ENCODE measurements at places on chromosomes 12 and 14.

- DNase-seq: no peak
Measured at GRCh38 chr12:8065991-8066594, at the start of gene C3AR1. Gene C3AR1, minus strand, starts transcription at chr12:8066359. Its CDS starts 6,174 bp downstream, at chr12:8060185.

- no peak for DNase-seq
Measured at GRCh38 chr14:72901361-72901760, 7.5 kb upstream of the DPF3 start.

DNA sequence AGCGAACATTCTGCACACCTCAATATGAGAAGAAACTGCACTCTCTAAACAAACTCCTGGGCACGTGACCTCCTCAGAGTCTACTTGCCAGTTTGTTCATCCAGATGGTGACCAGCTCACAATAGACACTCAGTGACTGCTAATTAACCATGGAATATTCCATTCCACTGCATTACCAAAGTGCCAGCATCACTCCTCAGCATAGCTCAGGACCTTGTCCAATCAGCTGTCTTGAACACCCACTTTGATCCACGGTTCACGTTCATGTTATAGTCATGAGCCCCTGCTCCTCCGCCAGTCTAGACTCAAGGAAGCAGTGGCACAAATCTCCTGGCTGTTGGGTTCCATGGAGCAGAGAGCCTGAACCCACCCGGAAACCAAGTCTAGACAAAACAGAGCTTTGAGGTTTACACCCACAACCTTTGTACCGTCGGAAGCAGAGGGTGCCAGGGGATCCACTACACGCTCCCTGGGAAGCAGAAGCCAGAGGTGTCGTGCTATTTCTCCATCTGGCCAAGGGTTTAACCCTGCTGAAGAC is 285.3 kb downstream of the ZFP36L1 start:
- DNase-seq: no peak

DNA sequence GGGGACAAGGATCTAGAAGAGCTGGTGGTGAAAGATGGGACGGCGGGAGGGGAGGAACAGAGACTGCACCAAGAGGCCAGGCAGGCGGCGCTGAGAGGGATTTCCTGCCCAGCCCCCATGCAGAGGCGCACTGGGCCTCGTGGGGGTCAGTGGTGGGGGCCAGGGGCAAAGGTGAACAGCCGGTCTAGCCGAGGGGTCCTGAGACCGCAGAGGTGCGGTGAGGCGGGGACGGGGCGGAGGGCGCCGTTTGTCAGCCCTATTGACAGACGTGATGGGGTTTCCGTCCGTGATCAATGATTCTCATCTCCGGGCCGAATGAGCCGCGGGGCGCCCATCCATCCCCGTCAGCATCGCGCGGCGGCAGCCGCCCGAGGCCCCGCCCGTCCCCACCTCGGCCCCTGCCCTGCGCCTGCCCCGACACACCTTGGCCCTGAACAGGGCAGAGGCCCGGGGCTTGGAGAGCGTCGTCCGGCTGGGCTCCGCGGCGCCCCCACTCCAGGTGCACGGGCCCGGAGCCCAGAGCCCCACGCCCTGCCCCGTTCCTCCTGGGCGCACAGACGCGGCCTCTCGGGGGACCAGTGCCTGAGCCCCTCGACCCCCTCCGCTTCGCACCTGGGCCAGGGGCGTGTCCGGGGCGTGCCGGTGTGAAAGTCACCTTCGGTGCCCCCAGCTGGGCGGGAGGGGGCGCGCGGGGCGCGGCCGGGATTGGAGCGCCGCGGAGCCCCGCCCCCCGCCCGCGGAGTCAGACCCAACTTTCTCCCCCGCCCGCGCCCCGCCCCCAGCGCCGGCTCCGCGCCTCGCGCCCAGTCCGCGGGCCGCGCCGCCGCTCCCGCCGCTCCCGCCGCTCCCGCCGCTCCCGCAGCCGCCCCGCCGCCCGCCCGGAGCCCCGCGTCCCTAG is at the start of gene NXPH4:
Gene NXPH4 (plus strand): TSS at position 781 of the 898 bp plus-strand sequence. CDS start 176 bp downstream, outside the sequence.
- no peak for DNase-seq

GRCh38 chr12:90280564-90281058 is 572.0 kb upstream of the ATP2B1 start:
- DNase-seq: no peak

GRCh38 chr12:22318108-22318737 is 16.3 kb downstream of the ST8SIA1 start:
- DNase-seq: no peak

DNA sequence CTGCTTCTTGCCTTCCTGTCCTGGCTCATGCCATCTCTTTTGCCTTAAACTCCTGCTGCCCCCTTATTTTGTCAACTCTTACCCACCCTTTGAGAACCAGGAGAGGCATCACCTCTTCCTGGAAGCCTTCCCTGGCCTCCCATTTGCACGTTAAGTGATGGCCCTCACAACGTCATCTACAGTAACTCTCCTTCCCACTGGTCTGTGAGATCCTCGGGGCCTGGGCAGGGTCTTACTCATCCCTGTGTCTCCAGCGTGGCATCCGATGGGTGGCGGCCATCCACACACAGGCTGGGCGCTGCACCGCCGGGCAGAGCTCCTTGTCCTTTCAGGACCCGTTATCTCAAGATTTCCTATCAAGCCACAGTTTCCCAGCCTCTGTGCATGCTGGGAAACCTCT is 16.8 kb upstream of the CACNA2D4 start:
- no peak for DNase-seq

DNA sequence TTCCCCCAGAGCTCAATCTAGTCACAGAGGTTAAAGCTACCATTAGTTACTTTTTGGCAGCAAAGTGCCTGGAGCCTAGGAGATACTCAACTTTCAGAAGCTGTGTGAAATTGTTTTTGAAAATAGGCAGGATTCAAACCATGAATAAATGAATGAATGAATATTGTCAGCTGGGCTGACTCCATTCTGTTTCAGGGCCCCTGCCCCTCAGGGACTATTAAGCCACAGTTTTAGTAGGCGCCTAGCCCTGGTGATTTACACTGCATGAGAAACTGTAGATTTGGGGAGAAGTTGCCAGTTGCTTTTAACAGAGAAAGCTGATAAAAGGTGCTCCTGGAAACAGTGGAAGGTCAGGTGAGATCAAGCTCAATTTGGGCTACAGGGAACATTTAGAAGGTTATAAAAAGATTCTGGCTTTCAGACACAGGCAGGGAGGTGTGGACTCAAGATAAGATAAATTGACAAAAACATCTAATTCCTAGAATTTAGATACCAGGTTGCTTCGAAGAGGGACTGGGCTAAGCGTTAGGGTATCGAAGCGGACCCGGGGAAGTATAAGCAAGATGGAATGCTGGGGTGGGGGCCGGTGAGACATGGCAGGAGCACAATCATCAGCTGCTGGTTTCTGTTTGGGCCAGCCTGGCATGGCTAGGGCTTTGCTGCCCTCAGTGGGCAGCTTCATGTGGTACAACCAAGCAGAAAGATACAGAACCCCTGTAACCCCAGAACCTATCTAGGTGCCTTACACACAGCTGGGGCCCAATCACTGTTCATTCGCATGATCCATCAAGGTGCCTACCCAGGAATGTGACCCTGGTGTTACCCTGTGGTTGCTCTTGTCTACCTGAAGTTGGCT is 14.9 kb upstream of the CELA1 start:
- DNase-seq: no peak

DNA sequence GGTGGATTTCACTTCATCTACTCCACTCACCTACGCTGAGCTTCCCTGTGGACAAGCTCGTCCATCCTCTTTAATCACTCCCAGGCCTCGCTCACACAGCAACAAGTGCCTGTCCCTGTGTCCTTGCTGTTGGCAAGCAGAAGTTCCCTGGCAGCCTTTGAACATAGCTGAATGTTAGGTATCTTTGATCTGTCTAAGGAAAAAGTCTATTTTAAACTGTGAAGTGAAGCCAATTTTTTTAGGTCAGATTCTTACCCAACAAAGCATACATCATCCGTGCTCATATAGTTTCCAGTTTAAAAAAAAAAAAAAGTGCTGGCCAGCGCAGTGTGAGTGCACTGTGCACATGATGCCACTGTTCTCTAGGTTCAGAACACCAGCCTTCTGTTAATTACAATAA is 36.3 kb downstream of the PPP2R5C start:
- no peak for DNase-seq

DNA sequence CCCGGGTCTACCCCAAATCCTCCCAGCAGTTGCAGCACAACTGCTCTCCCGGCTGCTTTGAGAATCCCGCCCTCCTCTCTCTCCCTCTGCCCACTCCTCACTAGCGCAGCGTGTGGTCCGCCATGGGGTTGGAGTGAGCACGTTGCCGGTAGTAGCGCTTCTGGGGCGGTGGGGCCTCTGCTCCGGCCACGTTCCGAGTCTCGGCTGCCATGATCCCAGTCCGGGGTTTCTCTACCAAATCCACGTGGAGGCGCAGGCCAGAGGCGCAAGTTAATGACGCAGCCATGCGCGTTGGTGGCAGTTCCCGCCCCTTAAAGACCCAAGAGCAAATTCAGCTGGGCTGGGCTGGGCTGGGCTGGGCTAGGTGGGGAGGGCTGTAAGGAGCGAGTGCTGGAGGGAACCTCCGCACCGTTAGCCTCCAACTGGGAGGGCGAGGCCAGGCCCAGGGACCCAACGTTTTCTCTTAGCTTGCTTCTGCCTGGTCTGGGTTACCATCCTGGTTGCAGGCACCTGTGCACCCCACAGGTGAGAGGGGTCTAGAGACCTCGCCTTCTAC is at the start of gene METTL1:
Gene METTL1 (minus strand): TSS at position 233 of the 556 bp plus-strand sequence. CDS start 22 bp downstream, at position 211.
- DNase-seq: peak; percentile 67

GRCh38 chr14:75906680-75907280 is 75.0 kb downstream of the TGFB3 start:
- no peak for DNase-seq

DNA sequence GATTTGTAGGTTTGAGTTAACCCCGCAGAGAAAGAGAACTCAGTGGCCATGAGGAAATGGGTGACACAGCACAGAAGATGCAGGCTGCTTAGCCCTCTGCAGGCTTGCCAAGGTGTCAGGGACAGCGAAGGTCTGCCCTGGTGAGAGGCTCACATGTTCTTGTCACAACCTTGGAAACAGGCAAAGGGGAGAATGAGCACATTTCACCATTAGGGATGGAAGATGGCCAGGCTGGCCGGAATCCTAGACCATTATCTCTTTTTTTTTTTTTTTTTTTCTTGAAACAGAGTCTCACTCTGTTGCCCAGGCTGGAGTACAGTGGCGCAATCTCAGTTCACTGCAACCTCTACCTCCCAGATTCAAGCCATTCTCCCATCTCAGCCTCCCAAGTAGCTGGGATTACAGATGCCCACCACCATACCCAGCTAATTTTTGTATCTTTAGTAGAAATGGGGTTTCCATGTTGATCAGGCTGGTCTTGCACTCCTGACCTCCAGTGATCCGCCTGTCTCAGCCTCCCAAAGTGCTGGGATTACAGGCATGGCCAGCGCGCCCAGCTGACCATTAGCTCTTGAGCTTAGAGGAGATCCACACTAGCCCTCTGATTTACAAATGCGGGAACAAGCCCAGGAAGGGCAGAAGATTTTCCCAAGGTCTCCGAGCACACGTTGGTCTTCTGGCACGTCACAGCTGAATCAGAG is 34.6 kb downstream of the LTBP2 start:
- no peak for DNase-seq

GRCh38 chr12:27818401-27818918 is 38.4 kb upstream of the MANSC4 start:
- DNase-seq: no peak

GRCh38 chr12:66392266-66392915 is 90.1 kb downstream of the HELB start:
- DNase-seq: no peak

DNA sequence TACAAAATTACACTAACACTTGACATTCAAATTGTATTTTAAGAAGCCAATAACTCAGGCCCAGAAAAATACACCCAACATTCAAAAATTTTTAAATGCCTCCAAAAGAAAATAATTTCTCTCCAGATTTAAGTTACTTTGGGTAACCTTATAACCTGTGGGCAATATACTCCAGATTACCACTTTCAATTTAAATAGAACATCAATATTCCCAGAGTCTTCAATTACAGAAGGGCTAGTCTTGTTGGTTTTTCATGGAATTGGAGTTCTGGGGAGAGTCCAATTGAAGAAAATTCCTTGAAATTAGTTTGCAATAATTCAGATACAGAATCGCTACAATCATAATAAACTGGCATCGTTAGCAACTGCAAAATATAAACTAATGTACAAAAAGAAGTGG is 2.0 kb downstream of the PPP4R3A start:
- no peak for DNase-seq

- no peak for DNase-seq
Measured at GRCh38 chr12:121205491-121205890, 4.4 kb upstream of the P2RX4 start.

DNA sequence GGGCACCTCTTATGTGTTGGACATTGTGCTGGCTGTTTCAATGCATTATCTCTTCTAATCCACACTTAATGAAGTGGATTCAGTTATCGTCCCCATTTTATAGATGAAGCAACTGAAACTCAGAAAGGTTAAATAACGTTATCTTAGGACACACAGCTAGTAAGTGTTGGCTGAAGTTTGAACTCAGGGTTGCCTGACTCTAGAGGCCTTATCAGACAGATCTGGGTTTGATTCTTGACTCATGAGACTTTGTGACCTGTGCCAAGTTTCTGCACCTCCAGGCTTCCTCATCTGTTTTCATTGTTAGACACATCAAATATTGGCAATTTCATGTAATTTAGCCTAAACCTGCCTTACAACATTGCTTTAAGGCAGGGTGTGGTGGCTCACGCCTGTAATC is 18.2 kb upstream of the IRF2BPL start:
- no peak for DNase-seq

DNA sequence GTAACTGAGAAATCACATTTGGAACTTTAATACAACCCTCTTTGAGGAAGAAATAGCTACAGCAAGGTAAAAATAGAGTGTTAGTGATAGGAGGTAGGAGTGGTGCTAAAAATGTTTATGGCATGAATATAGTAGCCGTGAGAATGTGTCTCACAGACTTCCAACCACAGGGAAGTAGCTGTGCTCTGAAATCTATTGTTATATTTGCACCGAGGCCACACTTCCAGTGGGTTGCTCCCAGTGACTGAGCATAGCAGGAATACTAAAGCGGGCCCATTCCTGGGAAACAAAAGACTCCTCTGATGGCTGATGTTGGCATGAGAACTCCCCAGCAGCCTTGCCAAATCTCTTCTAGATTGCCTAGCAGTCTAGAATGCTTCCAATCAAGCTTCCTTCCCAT is 174.1 kb upstream of the PLXNC1 start:
- DNase-seq: no peak

DNA sequence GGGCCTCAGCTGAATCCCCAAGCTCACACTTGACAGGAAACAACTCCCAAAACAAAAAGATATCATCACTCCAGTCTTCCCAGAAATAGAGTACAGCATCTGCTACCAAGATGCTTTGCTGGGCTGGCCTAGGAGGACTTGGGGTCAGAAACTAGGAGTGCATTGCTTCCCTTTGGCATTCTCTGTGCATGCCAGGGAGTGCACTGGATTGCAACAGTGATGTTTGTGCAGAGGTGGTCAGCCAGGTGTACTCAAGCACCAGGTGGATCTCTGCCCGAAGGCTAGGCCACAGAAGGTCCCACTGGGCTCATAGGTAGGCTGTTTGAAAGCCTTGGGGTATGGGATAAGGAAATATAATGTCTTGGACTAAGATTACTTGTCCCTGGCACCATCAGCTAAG is 51.1 kb downstream of the RAB35 start:
- no peak for DNase-seq

- DNase-seq: no peak
Measured at GRCh38 chr14:23449314-23449713, 13.9 kb upstream of the MYH7 start.
